ENCODE measurements at places on chromosomes 4 and X.

- DNase-seq, result no peak
Measured at GRCh38 chr4:35643661-35644060, 600.7 kb downstream of the ARAP2 start.

DNA sequence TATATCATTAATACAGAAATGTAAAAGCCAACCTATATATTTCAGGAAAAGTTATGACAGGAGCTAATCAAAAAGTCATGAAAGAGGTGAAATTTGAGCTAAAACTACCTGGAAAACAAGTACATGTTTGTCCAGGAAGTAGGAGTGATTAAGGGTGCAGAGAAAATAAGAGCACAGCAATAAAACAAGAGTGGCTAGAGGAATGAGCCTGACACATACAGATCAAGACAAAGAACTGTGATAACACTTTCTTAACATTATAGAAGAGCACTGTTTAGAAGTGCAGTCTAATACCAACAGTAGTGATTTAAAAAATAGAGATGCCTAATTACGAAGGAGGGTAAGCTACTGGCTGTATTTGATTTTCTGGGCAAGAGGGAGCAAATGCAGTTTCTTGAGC is 125.1 kb downstream of the WDFY3 start:
- DNase-seq, result no peak

- peak; percentile 75 for DNase-seq
Measured at GRCh38 chrX:11143931-11144678, 33.0 kb downstream of the HCCS start.

DNA sequence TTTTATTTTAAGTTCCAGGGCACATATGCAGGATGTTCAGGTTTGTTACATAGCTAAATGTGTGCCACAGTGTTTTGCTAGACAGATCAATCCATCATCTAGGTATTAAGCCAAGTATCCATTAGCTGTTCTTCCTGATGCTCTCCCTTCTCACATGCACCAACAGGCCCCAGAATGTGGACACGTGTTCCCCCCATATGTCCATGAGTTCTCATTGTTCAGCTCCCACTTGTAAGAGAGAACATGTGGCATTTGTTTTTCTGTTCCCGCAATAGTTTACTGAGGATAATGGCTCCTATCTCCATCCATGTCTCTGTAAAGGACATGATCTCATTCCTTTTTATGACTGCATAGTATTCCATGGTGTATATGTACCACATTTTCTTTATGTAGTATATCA is 374.8 kb upstream of the FAT1 start:
- DNase-seq, result no peak

Data from myocyte (in vitro differentiated cells).